ENCODE measurements at places on chromosomes 6 and 20.

DNA sequence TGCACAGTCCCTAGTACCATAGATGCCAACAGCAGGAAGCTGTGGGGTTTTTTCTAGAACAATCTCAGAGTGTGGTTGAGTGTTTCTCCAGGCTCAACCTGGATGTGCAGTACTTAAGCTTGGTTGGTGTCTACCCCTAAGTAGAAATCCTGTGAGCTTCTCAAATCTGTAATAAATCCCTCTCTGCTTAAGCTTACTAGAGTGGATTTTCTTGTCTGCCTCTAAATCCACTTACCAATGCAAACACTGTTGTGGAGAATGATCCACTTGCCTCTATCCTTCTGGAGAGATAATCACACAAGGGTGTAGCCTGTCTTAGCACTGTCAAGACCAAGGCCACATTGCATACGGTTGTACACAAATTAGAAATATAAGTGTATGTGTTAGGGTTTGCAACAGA, 43.3 kb upstream of the CLIC5 start:
- no peak for DNase-seq

GRCh38 chr6:125117818-125118217, 35.8 kb upstream of the TPD52L1 start:
- no peak for DNase-seq

DNA sequence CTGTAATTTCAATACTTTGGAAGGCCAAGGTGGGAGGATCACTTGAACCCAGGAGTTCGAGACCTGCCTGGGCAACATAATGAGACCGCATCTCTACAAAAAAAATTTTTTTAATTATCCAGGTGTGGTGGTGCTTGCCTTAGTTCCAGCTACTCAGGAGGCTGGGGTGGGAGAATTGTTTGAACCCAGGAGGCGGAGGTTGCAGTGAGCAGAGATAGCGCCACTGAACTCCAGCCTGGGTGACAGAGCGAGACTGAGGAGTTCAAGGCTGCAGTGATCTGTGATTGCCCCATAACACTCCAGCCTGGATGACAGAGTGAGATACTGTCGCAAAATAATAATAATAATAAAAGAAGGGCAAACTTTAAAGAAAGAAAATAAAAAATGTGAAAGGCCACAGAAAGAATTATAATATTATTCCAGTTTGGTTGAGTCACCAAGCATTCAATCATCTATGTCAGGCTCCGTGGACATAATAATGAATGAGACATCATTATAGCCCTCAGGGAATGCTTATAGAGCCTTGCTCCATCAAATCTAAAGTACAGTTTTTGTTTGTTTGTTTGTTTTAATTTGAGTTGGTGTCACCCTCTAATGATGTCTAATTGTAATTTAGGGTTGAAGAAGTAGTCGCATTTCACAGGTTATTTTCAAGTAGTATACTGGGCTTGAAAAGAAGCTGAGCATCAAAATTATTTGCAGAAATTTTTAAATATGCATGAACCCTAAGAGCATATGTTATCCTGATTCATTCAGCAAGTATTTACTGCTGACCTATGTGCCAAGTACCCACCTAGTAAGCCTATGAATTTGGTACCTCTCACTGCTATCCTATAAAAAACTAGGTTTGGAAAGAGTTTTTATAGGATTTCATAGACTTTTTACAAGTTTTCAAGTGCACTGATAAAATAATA, 15.1 kb downstream of the GLYATL3 start:
- no peak for DNase-seq

GRCh38 chr6:129607581-129608186, 102.3 kb downstream of the ARHGAP18 start:
- DNase-seq = no peak

Measured in activated CD4-positive, alpha-beta T cell treated with anti-CD3 and anti-CD28 coated beads, Interleukin-2, amount 50 U/mL, for 48 hours (primary cell).